ENCODE measurements at places on chromosomes 2 and 18.

- DNase-seq = no peak
Measured at GRCh38 chr2:226317970-226318369, 481.6 kb downstream of the IRS1 start.

DNA sequence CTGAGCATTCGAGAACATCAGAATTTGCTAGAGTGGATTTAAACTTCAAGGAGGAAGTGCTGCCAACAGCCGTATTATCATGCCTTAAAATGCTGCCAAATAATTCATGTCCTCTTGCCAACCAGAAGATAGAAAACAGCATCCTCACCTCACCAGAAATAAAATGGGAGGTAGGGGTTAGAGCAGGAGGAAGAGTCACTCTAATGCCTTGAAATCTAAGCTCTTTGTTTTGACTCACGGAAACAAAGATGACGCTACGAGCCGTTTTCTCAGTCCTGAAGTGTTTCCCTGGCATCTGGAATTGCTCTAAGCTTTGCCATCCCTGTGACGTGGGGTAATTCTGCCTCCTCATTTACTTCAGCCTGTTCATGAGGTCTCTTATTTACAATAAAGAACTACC is 97.1 kb downstream of the PRPF40A start:
- DNase-seq = no peak

GRCh38 chr2:65033178-65033577 is 23.0 kb upstream of the CEP68 start:
- DNase-seq = no peak

DNA sequence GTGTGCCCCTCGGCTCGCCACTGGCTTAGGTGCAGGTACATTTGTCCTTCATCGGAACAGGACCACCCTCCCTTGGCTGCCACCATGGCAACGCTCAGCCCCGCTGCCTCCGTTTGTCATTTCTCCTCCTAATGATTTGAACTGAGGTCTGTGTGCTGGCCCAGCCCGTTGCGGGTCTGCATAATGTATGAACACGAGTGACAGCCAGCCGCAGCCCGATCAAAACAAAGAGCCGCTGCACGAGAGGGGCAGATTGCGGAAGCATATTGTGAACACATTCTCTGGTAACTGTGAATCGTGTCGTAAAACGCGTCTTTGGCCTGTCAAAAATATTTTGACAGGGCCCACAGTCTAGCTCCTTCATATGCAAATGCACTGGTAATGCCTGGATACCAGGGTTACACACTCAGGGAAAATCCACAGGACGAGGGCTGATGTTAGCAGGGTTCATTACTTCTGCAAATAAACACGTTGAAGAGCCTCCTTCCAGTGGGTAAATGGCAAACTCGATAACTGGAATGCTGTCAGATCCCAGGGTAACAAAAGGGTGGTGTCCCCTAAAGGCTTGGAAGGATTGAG is 137.0 kb downstream of the AGAP1 start:
- DNase-seq = no peak

DNA sequence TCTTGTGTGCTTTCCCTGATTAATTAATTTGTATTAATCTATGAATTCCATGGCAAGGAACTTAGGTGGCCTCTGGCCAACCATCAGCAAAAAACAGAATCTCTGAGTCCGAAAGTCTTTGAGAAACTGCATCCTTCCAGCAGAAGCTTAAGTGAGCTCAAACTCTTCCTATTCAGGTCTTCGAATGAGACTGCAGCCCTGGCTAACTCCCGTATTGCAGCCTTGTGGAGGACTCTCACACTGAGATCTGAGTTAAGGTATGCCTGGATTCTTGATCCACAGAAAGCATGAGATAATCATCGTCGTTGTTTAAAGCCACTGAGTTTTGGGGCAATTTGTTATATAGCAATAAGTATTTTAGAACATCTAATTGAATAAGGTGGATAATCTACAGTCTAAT is 1143.9 kb upstream of the NXPH2 start:
- DNase-seq = no peak

DNA sequence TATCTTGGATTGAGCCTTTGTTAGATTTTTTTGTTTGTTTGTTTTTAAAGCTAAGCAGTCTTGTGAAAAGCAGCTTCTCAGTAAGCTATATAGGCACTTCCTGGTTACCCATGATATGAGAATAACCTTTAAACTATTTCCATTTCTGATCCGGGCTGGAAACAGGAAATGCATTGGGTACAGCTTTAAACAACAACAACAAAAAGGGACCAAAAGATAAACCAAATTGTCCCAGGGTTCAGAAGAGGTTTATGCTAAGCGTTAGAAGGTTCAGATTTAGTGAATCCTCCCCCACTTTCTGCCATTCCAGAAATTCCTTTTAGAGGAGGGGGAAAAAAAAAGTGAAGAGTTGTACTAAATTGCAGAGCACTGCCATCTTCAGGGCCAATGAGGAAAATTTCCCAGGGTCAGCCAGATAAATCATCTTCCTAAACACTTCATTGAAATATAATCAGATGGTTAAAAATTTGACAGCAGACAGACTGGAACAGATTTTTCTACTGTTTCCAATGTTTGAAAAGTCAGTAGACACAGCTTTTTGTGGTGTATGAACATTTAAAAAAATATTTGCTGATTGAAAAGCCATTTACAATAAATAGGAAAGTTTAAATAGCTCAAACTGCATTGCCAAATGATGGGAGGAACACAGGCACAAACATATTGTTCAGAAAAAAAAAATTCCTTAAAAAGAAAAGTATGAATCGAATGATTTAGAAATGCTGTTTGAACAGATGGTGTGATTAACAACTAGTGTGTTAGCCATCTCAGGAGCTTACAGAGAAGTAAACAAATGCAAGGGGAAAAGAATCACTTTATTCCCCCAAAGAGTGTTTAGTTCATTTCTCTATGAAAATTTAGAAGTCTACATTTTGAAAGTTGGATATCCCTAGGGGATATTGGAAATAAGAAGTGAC is 189.9 kb upstream of the TANK start:
- DNase-seq = peak; percentile 52

GRCh38 chr2:130246430-130246829 is 48.2 kb upstream of the TUBA3E start:
- DNase-seq = no peak

DNA sequence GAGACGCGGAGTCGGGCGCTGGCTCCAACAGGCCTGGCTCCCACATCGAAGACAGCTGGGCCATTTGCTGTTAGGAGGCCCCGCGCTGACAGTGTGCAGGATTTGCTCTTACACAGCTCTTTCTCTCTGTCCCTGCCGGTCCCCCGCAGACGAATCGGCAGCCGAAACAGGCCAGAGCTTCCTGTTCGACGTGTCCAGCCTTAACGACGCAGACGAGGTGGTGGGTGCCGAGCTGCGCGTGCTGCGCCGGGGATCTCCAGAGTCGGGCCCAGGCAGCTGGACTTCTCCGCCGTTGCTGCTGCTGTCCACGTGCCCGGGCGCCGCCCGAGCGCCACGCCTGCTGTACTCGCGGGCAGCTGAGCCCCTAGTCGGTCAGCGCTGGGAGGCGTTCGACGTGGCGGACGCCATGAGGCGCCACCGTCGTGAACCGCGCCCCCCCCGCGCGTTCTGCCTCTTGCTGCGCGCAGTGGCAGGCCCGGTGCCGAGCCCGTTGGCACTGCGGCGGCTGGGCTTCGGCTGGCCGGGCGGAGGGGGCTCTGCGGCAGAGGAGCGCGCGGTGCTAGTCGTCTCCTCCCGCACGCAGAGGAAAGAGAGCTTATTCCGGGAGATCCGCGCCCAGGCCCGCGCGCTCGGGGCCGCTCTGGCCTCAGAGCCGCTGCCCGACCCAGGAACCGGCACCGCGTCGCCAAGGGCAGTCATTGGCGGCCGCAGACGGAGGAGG is 3.5 kb downstream of the GDF7 start:
- no peak for DNase-seq

DNA sequence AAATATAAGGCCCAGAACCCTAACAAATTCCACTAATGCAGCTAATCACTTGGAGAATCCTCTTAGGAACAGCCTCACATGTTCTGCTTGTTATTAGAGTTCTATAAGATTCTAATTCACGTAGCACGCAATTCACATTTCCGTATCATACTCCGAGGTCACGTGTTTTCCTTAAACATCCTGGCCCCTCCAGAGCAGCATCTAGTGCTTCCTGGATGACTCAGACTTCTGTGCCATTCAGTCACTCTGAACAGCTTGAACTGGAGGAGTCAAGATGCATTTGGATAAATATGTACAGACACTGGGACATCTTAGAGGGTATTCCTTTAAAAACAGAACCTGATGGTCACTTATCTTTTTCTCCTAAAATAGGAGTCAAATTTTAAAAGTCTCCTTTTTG is 156.5 kb downstream of the MYO5B start:
- DNase-seq = no peak

GRCh38 chr2:155643056-155643775 is 689.3 kb downstream of the NR4A2 start:
- DNase-seq = no peak

DNA sequence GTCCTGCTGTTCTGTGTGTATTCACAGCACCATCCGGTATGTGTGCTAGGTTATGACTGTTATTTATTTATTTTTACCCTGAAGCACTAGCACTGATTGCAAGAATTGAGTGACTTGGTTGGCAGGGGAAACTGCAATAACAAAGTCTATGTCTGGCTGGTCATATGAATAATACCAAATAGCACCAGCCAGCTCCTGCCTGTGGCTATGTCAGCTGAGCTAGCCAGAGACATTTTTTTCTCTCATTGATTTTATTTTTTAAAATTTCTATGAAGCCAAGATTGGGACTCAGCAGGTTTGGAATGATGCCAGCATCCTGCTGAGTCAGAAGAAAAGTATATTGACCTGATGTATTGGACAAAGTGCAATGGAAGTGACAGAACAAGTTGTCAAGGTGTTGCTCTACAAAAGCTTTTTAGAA is 188.5 kb upstream of the CDH2 start:
- DNase-seq = no peak

GRCh38 chr2:100071335-100072043 is 70.9 kb downstream of the AFF3 start:
- no peak for DNase-seq

- DNase-seq = no peak
Measured at GRCh38 chr18:62721839-62722795, 6.8 kb downstream of the PHLPP1 start.

DNA sequence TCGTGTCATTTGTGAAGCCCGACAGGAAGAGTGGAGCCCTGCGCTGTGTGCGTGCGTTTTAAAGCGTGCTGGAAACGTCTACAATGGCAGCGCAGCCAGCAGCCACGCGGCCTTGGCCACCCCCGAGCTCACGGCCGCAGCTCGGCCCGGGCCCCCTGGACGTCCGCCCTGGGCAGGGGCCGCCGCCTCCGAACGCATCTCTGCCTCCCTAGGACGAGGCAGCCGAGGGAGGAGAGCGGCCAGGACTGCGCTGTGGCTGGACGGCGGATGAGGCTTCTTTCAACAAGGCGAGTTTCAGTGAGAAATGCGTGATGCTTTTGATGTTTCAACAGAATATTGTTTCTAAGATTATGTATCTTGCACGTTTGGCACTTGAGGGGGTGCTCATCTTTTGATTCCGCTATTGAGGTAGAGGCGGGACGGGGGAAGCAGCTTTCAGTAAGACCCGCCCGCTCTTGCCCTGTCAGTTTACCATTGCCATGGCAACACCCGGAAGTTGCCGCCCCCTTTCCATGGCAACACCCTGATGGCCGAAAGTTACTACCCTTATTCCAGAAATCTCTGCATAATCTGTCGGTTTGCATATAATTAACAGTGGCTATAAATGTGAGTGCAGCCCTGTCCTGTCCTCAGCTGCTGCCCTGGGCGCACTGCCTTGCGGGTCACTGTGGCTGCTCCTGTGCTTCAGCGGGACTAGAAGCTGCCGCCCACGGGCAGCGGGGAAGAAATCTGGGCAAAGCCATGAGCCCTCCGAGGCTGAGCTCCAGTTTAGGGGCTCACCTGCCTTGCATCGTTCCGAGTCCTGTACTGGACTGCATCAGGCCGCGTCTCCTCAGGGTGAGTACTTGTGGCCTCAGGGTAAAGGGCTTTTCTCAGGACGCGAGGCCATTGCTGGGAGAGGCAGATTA is 38.6 kb downstream of the ADNP2 start:
- DNase-seq = peak; percentile 64

DNA sequence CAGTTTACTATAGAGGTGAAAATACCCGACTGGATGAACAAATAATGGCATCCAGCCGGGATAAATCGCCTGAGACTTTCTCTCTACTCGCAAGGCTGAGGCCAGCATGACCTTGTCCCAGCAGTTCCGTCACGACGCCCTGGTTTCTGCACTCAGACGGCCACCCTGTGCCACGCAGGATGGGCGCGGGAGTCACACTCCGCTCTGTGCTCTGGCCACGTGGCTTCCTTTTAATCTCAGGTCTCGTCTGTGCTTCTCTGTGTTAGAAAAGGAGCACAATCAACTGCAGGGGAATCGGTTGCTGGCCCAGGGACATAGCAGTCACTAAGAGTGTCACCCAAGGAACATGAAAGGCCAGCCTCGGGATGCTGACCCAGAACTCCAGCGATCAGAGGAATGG is 194.7 kb upstream of the PXDN start:
- no peak for DNase-seq

- no peak for DNase-seq
Measured at GRCh38 chr2:44964752-44965236, 23.3 kb downstream of the SIX3 start.

- DNase-seq = no peak
Measured at GRCh38 chr2:119586085-119586484, 41.8 kb downstream of the CFAP221 start.

- peak; percentile 9 for DNase-seq
Measured at GRCh38 chr2:239756790-239757760, 268.1 kb downstream of the NDUFA10 start.

- no peak for DNase-seq
Measured at GRCh38 chr2:200320344-200320743, 13.9 kb downstream of the SPATS2L start.

DNA sequence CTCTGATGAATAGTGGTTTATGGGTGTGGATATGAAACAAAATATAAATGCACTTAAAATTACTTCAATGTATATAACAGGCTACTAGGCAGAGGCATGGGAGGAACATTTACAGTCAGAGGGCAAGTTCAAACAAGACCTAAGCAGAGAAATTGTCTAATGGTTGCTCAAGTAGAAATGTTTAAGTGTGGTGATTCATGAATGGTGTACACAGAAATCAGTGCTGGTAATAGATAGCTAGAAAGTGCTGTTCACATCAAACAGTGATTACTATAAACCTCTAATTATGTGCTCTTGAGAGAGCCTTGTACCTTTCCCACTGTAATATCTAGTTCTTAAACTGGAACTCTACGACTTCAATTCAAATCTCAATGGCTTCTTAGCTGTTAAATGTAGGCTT is 485.1 kb downstream of the NRXN1 start:
- DNase-seq = no peak

DNA sequence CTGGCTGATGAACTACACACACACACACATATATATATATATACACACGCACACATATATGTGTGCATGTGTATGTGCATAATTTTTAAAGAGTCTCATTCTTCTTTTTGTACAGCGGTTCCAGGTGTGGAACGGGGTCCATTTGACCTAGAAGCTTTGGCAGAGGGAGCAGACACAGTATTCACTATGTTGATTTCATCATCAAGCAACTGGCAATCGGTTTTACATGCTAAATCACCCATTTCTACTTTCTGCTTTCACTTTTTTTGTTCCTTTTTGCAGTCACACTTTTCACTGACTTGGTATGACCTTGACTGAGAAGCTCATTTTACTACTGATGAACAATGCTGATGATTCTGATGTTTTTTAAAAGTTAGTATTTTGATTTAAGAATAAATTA is 63.0 kb upstream of the PGAP1 start:
- no peak for DNase-seq

All from inflammatory macrophage treated with lipopolysaccharide for 1 hour (primary cell).